Activated CD4-positive, alpha-beta T cell treated with anti-CD3 and anti-CD28 coated beads, Interleukin-2, amount 50 U/mL, for 4 hours (primary cell): ENCODE measurements at places on chromosomes 5 and 9.
A peak's percentile ranks its signal among the peaks of the same experiment; 100 is the strongest.

- DNase-seq = no peak
These were observed 7.2 kb downstream of the GAPT start for GRCh38 chr5:58498340-58498942.

- DNase-seq = no peak
These were observed 33.7 kb downstream of the GOLGA2 start for GRCh38 chr9:128242124-128242523.

DNA sequence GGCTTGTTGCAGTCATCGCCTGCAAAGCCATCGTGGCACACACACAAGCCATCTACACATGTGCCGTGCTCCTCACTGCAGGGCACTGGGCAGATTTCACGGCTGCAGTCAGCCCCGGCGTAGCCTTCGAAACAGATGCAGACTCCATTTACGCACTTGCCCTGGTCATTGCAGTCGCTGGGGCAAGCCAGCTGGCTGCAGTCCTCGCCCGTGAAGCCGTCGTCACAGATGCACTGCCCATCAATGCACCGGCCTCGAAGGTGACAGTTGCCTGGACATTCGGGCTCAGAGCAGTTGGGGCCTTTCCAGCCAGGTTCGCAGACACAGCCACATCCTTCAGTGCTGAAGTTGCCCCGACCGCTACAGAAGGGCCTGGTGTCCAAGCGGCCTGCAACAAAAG, 31.1 kb downstream of the TNC start:
- DNase-seq = no peak

GRCh38 chr9:126056312-126057021, 270.2 kb upstream of the MVB12B start:
- DNase-seq = no peak

GRCh38 chr9:78325846-78326360, 29.0 kb downstream of the PSAT1 start:
- DNase-seq = no peak

- no peak for DNase-seq
These were observed 60.5 kb downstream of the DAP start for GRCh38 chr5:10700516-10700915.

- no peak for DNase-seq
These were observed 104.0 kb upstream of the DMRTA1 start for GRCh38 chr9:22342491-22343217.

GRCh38 chr9:69157751-69158466, 16.2 kb upstream of the TJP2 start:
- no peak for DNase-seq

- DNase-seq = no peak
These were observed 144.0 kb upstream of the GPR151 start for GRCh38 chr5:146659961-146660360.

GRCh38 chr5:125965577-125965976, 457.6 kb upstream of the GRAMD2B start:
- no peak for DNase-seq

GRCh38 chr9:34582787-34583186, 6.7 kb downstream of the CNTFR start:
- DNase-seq = no peak

DNA sequence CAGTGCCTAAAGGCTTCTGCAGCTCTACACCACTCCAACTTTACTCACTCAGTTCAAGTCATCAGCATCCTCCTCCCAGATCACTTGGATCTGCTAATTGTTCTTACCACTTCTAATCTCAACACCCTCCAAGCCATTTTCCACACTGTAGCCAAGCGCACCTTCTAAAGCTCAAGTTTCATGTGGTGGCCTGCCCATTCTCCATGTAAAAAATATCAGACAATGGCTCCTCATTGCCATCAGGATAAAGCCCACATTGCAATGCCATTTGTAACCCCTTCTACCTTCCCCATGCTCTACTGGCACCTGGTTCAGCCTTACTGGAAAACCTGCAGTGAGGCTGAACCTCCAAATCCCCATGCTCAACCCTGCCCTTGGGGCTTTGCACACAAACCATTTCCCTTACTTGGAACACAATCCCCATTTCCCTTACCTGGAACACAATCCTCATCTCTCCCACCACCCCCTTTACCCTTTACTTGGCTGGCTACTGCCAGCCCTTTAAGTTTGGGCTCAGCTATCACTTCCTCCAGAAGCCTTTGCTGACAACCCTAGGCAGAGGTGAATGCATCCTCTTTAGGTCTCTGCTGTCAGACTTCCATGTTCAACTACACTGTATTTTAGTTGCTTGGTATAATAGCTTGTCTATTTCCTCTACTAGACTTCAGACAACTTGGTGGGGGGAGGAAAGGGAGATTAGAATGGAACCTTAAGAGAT, 220.0 kb downstream of the TSSK1B start:
- DNase-seq = no peak

- DNase-seq = no peak
These were observed 237.1 kb upstream of the NMUR2 start for GRCh38 chr5:152641970-152642805.

DNA sequence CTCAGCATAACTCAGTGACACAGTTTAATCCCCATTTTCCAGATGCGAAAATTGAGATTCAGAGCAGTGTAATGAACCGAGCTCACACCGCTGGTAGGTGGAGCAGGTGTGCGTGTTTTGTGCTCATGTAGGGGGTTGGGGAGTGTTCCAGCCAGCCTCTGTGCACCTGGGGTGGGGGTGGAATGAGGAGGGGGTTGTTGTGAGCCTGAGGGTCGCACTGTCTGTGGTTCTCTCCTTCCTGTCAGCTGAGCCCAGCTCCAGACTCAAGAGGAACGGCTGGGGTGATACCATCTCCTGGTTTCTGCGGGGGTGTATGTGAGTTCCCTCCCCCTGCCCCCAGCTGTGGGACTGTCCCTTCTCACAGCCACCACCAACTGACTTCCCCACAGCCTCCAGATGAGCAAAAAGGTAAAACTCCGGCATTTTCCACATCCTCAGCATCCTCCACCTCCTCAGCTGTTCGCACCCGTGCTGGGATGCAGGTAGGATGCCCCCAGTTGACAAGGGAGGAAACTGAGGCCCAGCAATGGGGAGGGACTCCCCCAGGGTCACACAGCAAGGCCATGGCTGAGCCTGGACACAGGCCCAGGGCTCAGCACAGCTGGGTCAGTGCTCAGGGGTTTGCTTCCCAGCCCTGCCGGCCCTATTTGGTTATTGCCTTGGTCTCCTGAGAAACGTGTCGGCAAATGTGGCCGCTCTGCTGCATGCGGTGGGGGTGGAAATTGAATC, 2.1 kb downstream of the SH2D3C start:
- DNase-seq = peak; percentile 77

DNA sequence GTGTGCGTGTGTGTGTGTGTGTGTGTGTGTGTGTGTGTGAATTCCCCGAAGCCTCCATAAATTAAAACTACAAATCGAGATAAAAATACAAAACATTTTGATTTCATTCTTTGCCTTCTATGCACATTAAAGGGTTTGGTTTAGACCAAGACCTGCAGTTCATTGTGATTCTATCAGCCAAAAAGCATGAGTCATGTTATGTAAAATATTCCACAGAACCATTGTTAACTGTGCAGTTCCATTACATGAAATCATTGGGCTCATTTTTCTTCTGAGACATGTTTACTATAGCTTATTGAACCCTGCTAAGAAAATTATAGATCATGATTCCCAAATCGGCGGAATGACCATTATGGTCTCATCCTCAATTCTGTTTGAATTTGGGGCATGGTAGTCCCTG, 11.7 kb downstream of the CAVIN4 start:
- no peak for DNase-seq

GRCh38 chr5:74623748-74624408, 16.6 kb downstream of the ENC1 start:
- DNase-seq = no peak

DNA sequence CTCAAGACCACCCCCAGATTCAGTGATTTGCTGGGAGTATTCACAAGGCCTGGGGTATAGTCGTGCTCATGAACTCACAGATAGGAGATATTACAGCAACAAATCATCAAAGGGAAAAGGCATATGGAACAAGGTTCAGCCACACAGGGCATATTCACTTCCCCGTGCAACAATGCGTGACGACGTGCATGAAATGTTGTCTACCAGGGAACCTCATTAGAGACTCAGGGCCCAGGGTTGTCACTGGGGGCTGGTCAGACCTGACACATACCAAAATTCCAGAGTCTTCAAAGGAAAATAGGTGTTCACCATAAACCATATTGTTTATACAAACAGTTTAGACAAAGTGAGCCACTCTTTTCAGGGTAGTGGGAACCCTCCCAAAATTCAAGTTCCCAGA, 212.4 kb downstream of the RFK start:
- no peak for DNase-seq

GRCh38 chr5:1930501-1930879, 47.8 kb upstream of the IRX4 start:
- no peak for DNase-seq

GRCh38 chr9:107387409-107387808, 102.2 kb downstream of the KLF4 start:
- no peak for DNase-seq

- no peak for DNase-seq
These were observed 34.0 kb downstream of the ZNF474 start for GRCh38 chr5:122163121-122164069.

GRCh38 chr9:2192356-2192979, 177.3 kb downstream of the SMARCA2 start:
- no peak for DNase-seq

DNA sequence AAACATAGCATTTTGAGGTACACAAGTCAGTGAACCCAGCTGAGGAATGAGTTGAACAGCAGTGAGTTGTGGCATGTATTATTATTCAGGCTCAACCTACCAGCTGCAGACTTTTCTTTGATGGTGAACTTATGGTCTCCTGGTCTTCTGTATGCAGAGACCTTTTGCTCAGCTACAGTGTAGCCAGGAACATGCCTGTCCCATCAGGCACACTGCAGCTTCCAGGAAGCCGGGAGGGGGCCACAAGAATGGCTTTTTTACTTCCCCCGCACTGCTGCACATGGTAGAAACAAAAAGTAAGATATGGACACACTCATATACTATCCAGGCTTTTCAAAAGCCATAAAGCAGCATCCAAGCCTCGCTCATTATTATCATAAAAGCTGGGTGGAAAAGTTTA, 65.3 kb upstream of the PLPP1 start:
- no peak for DNase-seq

DNA sequence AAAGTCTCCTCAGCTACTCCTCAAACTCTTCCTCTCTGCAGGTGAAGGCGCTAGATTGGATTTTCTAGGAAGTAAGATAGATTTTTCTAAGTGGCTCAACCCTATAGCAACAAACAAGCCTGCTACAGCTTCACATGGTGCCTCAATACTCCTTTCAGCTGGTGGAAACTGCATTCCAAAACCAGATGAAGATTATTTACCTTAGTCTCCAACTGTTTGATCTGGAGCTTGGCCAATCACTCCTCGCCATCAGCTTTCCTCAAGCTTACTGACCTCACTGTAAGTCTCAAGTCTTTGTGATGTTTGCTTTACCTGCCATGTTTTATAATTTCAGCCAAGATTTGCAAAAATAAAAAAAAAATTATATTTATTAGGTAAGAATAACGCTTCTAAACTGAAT, 622.4 kb downstream of the CHSY3 start:
- DNase-seq = no peak

- DNase-seq = no peak
These were observed 567.6 kb upstream of the RGMB start for GRCh38 chr5:98205691-98206461.

DNA sequence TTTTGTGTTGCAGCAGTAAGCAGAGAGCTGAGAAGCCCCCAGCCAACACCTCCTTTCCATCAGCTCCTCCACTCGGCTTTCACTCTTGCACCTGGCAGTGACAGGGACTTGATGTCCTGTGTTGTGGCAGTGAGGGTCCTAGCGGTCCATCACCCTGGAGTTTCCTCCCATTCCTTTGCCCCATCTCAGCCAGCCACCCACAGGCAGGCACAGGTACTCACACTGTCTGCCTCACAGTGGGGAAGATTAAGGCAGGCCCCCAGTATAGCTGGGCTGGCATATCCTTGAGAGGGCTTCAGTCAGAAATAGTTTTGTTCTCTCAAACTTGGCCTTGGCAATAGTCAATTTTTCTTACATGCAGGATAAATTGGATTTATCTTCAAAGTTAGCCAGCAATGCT, 362.7 kb downstream of the GADD45G start:
- DNase-seq = no peak

GRCh38 chr5:81971111-81971711, 612 bp upstream of the ATG10 start:
- no peak for DNase-seq

- DNase-seq = no peak
These were observed 85.4 kb downstream of the TMEM161B start for GRCh38 chr5:88183255-88183654.

DNA sequence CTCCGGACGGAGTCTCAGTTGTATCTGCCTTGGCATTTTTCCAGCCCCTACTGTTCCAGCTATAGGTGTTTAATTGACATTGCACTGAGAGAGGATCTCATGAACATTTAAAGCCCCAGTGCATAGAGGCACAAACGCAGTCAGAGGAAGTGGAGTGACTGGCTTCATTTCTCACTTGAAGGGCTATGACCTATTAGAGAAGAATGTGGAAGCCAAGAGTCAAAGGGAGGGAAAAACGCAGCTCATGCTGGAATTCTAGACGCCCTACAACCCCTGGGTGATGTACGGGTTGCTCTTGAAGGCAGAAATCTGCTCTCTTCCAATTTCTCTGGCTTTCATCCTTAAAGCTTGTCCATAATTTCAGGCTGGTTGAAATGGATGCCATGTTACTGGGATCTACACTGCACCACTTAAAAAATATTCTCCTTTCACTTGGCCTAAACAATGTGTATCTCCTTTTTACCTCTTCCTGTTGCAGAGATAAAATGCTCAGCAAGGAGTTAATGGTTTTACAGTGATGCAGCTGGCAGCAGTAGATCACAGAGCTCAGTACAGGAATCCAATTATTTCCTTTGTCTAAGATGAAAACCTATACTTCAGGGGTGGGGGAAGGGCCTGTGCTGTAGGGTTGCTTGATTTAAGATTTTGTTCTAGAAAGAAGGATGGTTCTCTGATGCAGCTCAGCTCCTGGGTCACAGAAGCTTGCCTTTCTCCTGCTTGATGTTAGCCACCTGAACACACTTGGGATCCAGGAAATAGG, 61.8 kb upstream of the MAMDC2 start:
- no peak for DNase-seq

DNA sequence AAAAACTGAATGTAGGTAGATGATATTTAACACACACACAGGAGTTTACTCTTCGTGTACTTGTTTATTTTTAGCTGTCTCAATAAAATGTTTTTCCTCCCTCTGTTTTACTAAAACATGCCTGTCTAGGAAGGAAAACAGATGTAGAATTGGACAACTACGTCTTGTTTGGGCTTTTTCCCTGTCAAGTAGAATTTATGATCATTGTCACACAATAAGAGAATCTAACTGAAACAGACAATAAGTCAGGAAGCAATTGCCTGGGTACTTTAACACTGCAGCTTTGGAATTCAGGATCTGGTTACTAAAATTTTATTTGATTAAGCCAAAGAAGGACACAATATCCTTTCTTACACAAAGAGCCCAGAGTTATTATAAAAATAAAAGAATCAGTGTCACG, 164.2 kb downstream of the ZDHHC21 start:
- no peak for DNase-seq
